M059J (cell line): ENCODE measurements at places on chromosomes 7 and 10. TPM values are rescaled to one million over a fixed set of nuclear protein-coding genes. Genes with fewer than 3 reads are reported as not detected.
A peak's percentile ranks its signal among the peaks of the same experiment; 100 is the strongest.

Gene ASB10
- total RNA-seq = not detected in 2 replicates

- no peak for DNase-seq
Measured at GRCh38 chr10:75672842-75673241, 241.4 kb downstream of the LRMDA start.

Gene AGBL3
- total RNA-seq = 0.84 and 1.8 TPM in 2 replicates

Gene MORN4
- 3.8 and 5.9 TPM in 2 replicates for total RNA-seq

- DNase-seq = peak; percentile 57
Measured at GRCh38 chr10:115963848-115964247, 309.2 kb downstream of the GFRA1 start.

Gene TEX36
- 0.10 TPM in 1 of 2 replicates, not detected in the other for total RNA-seq

DNA sequence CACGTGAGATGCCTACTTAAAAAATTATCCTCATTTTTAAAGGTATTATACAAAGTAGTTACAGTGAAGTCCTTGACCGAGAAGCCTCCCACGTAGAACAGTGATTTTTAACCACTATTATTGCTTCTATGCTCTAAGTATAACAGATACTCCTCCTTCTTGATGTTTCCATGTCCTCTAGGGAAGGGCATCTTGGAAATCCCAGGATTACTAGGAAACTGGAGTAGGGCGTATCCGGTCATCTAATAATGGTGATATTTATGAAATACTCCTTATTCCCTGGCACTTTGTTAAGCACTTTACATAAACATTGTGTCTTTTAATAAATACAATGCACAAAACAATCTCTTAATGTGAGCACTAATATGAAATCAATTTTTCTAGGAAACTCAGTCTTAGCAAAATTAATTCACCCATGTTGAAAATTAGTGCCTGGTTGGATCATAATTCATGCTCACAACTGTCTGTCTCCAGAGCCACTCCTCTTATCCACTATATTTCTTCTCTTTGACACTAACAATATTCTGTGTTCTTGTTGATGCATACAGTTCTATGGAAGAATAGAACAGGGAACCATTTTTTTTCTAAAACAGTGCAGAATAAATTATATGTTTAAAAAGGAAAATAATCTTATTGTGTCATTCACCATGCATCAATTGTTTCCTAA is 128.6 kb upstream of the SEMA3E start:
- no peak for DNase-seq

Gene NANOS1
- total RNA-seq = 3.2 and 6.2 TPM in 2 replicates

DNA sequence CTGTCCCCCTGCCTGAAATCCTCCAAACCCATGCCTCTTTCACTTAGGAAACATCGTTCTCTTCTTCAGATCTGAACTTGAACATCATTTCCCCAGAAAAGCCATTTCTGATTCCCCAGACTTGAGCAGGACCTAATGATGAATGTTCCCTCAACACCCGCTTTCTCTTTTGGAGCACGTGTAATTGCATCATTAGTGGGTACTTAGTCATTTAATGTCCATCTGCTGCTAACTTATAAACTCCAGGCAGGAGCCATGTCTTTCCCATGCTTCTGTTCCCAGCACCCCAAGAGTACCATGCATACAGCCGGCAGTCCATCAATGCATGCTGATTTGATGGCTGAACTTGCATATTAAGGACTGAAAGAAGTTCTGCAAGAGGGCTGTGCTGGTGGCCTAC is 36.5 kb upstream of the ECHDC3 start:
- no peak for DNase-seq

Gene ANKRD30A
- not detected in 2 replicates for total RNA-seq

GRCh38 chr7:34523226-34523918 is 134.6 kb upstream of the NPSR1 start:
- peak; percentile 56 for DNase-seq

- peak; percentile 95 for DNase-seq
Measured at GRCh38 chr10:127990846-127991542, 84.1 kb downstream of the PTPRE start.

GRCh38 chr10:117552156-117552631 is 9.6 kb downstream of the EMX2 start:
- DNase-seq = no peak

- no peak for DNase-seq
Measured at GRCh38 chr7:99772565-99772964, 11.4 kb downstream of the CYP3A4 start.

DNA sequence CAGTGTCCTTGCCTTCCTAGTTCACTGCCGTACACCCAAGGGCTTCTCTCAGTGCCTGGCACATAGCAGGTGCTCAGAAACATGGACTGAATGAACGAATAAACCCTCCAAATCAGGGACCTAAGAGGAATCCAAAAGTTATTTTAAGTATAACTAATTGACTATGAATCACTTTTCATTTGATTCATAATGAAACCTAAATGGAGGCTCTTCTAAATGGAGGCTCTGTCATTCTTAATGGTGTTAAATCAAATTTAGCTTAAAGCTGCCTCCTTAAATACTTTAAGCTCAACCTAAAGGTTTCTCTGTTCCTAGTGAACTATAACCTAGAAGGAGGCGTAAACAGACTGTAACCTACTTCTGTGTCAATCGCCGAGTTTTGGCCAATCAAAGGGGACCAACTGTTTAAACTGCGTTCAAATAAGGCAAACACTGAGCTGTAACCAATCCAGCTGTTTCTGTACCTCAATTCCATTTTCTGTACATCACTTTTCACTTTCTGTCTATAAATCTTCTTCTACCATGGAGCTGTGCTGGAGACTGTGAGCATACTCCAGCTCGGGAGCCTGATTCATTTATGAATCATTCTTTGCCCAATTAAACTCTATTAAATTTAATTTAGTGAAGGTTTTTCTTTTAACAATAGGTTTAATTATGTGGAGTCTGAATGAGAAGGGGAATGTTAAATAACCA is 11.0 kb downstream of the PYROXD2 start:
- peak; percentile 45 for DNase-seq

Gene CAV2
- 151 and 165 TPM in 2 replicates for total RNA-seq

GRCh38 chr7:29463504-29464158 is 100.0 kb upstream of the PRR15 start:
- DNase-seq = no peak

GRCh38 chr7:135597181-135597925 is 39.6 kb downstream of the NUP205 start:
- no peak for DNase-seq

DNA sequence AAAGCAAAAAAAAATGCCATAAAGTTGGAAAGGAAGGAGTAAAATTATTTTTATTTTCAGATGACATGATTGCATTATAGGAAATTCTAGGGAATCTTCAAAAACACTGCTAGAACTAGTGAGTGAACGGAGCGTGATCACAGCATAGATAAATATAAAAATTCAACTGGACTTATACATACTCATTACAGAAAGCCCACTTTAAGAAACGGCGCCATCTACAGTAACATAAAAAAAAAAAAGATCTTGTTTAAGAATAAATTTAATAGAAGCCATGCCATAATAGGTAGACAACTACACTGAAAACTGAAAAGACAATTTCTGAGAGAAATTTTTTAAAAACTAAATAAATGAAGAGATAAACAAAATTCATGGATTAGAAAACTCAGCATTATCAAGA is 623.1 kb upstream of the MGMT start:
- DNase-seq = no peak

DNA sequence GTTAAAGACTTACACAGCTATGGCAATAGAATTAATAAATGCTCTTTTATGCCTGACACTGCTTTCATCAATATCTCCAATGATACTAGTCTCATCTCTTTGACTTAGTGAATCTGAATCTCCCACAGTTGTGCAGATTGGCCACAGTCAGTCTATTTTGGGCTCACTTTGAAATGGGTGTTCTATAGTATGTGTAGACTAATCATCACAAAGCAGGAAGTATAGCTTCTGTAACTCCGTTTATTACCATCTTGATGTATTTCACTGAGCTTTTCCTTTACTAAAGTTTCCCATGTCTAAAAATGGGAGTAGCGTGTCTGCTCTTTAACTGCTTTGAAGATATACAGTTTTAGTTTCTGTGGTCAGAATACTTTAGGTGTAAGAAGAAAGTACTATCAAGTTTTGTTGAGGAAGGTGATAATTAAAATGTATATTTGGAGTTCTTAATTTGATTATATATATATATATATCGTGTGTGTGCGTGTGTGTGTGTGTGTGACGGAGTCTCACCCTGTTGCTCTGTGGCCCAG is 70.1 kb downstream of the ST7 start:
- DNase-seq = no peak

- peak; percentile 92 for DNase-seq
Measured at GRCh38 chr10:43846187-43846680, 197.6 kb upstream of the ZNF32 start.

GRCh38 chr7:104106108-104106905 is 101.5 kb downstream of the ORC5 start:
- DNase-seq = peak; percentile 51

DNA sequence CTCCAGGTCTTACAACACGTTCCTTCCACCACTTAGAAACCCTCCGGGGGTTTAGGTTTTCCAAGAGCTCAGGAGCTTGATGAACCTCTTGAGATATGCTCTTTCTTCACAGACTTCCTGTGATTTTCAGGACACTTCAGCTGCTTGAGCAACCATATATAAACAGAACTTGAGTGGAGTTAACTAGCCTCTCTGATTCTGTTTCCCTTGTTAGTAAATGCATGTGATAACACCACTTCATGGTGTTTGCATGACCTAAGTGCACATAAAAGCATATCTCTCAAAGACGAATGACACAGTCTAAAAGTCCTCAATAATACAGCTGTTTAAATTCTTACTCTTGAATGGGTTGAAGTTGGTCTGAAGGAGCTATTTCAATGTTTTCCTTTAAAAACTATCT is 9.9 kb downstream of the PRR15 start:
- no peak for DNase-seq

Gene MEIG1
- not detected in 2 replicates for total RNA-seq

GRCh38 chr10:6778992-6779701 is 199.1 kb upstream of the PRKCQ start:
- peak; percentile 97 for DNase-seq

- no peak for DNase-seq
Measured at GRCh38 chr10:8985651-8986050, 931.2 kb downstream of the GATA3 start.

- peak; percentile 11 for DNase-seq
Measured at GRCh38 chr7:112420236-112420861, 29.9 kb upstream of the IFRD1 start.

- peak; percentile 55 for DNase-seq
Measured at GRCh38 chr10:96017191-96017687, 26.1 kb upstream of the CCNJ start.

DNA sequence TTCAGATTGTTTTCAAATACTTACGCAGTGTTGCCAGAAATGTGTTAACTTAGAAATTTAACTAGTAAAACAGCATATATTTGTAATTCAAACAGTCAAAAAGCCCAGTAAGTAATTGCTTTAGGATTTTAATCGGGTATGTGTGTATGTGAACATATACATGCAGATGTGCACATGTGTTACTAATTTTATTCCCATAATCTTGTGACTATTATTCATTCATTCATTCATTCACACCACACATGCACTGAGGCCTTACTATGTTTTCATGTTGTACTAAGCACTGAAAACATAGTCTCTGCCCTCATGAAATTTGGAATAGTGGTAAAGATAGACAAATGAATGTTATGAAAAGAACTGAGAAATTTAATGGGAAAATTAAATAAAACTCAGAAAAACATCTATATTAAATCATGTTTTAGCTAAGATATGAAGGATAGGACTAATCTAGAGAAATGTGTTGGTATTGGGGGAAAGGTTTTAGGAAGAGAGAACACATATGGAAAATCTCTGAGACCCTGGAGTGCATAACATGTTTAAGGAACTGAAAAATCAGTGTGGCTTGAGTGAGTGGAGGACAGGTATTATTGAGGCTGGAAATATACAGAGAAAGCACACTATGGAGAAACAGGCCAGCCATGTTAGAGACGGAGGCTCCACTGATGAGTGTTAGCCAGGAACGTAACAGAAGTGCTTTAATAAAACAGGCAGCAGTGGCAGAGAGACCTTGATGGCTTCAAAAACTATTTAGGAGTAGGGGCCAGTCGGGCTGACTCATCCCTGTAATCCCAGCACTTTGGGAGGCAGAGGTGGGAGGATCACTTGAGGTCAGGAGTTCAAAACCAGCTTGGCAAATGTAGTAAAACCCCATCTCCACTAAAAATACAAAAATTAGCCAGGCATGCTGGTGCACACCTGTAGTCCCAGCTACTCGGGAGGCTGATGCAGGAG is 80.3 kb downstream of the HDAC9 start:
- DNase-seq = peak; percentile 39

GRCh38 chr10:88045656-88046415 is 182.4 kb downstream of the PTEN start:
- DNase-seq = no peak

DNA sequence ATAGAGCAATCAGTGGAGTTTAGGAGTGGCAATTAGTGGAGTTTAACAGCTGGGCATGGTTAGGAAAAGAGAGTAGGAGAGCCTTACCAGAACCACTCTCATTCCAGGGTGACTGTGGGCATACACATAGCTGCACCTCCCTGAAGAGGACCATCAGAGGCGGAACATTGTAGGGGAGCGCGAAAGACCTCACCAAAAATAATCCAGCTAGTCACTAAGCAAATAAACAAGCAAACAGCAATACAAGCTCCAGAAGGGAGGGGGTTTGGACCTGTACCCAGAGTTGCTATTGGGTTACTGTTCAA is 4.1 kb upstream of the NACAD start:
- no peak for DNase-seq

GRCh38 chr7:141281311-141281710 is 207.4 kb downstream of the TMEM178B start:
- no peak for DNase-seq
